ENCODE measurements at places on chromosomes 12 and 14.
A peak's percentile ranks its signal among the peaks of the same experiment; 100 is the strongest.

- no peak for DNase-seq
These were observed 263.9 kb upstream of the RTL1 start for GRCh38 chr14:101167428-101167827.

GRCh38 chr12:58361056-58361455, 419.7 kb downstream of the ATP23 start:
- no peak for DNase-seq

GRCh38 chr12:131912518-131913274, 16.4 kb upstream of the PUS1 start:
- DNase-seq, result no peak

GRCh38 chr14:54532111-54533012, 22.7 kb downstream of the CGRRF1 start:
- DNase-seq, result no peak

DNA sequence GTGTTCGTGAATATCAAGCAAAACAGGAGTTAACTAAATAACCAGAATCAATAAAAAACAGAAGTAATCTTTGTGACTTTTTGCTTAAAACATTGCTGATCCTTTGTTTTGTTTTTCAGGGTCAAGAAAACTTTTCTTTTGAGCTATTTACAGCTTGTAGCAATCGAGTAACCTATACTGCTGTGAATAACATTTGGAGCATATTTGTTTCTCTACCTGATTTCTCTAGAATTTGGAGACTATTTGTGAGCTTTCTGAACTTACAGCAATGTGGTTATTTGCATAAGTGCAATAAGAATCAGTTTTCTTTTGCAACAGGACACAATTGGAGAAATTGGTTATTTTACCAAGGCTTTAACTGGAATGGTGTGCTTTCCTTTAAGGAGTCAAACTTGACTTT, 7.3 kb upstream of the ETNK1 start:
- no peak for DNase-seq

- DNase-seq, result no peak
These were observed 36.7 kb upstream of the GRIN2B start for GRCh38 chr12:14018080-14018479.

GRCh38 chr12:27623645-27624044, 72.6 kb upstream of the REP15 start:
- DNase-seq, result no peak

DNA sequence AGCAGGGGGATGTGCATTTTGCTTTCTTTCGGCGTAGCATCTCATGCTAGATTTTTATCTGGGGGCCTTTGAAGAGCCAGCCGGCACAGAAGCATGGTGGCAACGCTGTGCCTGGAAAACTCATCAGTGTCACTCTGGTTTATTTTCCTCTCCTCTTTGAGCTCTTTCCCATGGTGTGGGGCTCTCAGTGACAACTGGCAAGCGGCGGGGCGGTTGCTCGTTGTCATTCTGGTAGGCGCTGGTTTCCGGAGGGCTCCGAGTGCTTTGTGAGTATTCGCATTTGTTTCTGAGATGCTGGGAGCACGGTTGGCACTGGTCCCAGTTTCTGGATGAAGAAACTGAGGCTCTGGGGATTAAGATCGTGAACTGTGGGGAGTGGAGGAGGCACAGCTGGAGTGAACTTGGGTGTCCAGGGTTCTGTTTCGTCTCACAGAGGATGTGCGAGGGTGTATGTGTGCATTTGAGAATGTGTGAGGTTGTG, 23.3 kb downstream of the TPCN1 start:
- DNase-seq, result no peak

GRCh38 chr12:109378569-109378968, 30.9 kb downstream of the MYO1H start:
- no peak for DNase-seq

GRCh38 chr12:32108787-32109186, 2.1 kb downstream of the BICD1 start:
- no peak for DNase-seq

- DNase-seq, result no peak
These were observed 588.2 kb downstream of the NRXN3 start for GRCh38 chr14:78758333-78758732.

DNA sequence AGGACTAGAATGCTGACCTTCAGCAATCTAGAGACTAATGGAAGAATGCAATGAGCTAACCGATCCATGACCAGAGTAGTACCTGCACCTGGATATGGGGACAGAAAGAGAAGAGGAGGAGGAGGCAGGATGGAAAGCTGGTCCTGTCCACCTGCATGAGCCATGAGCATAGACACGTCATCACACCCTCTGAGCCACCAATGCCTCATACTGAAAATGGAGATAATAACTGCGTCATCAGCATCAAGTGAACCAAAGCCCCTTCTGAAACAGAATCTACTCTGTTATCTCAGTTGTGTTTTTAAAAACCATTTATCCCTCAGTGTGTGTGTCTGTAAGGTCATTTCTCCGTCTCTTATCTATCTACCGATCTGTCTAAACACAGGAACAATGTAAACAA, 327.0 kb downstream of the BCL11B start:
- DNase-seq, result no peak

DNA sequence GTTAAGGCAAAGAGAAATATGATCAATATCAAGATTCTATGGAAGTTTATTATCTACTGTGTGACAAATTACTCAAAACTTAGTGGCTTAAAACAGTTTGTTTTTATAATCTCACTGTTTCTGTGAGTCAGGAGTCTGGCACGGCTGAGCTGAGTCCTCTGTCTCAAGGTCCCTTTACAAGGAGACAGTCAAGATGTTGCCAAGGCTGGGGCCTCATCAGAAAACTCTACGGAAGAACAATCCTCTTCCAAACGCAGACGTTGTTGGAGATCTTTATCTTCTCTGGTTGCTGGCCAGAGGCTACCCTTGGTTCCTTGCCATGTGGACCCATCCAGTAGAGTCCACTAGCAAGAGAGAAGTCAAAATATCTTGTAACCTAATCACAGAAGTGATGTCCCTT, 100.6 kb upstream of the CCND2 start:
- DNase-seq, result no peak

GRCh38 chr14:73753887-73754795, 40.0 kb upstream of the PNMA1 start:
- DNase-seq, result peak; percentile 55

DNA sequence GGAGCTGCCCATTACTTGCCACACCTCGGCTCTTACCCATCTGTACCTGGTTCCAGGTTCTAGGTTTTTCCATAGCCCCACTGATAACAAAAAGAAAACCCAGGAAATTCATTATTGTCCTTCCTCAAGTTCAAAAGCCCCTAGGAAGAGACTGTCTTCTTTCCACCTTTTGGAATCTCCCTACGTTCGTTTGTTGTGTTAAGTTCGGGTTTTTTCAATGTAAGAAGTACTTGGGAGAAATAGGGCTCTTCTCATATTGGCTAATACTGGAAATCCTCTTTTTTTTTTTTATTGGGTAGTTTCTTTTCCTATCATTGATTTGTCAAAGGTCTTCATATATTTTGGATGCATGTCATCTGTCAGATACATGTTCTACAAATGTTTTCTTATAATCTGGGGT, 17.3 kb downstream of the SLC15A5 start:
- DNase-seq, result no peak

DNA sequence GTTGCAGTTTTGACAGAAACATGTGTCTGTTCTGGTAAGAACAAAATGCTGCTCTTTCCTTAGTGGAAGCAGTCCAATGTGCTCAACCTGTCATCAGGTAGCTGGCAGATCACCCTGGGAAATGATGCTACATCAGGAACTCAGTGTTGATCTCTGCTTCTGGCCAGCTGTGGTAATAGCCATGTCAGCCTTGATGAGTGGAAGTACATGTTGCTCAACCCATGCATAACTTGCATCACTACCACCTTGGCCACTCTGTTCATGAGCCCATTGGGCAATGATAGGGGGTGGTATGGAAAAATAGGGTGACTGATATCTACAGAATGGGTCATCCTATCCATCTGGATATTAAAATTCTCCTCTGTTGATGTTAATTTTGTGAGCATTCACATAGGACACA, 411.0 kb downstream of the C12orf50 start:
- no peak for DNase-seq

- no peak for DNase-seq
These were observed 9.0 kb upstream of the RNU6-7 start for GRCh38 chr14:32192712-32193373.

DNA sequence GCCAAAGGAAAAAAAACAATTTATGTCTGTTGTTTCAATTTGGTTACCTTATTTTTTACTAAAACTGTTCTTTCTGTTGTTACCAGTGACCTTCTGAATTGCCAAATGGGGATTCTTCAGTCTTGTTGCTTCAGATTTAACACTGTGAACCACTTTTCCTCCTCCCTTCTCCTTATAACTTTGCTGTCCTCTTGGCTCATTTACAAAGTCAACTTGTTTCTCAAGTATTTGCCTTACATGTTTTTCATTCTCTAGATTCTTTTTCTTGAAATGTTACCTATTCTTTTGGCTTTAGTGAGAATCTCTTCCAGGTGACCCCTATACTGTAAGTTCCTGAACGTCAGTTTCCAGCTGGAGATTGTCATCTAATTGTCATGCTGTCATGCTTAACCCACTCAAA, 19.4 kb downstream of the FUT8 start:
- DNase-seq, result no peak

GRCh38 chr12:4402996-4403395, 23.5 kb upstream of the FGF23 start:
- no peak for DNase-seq
